ENCODE measurements at places on chromosomes 1 and 21.
A peak's percentile ranks its signal among the peaks of the same experiment; 100 is the strongest.

- peaks cover 15% of the 10 kb centered on the region for H3K36me3 ChIP-seq
- no peaks in the 10 kb centered on the region for H3K27me3 ChIP-seq
- H3K4me3 ChIP-seq, result no peak overlapping the region
Measured at GRCh38 chr1:161952607-161953172, 71.0 kb downstream of the OLFML2B start.

- no peak overlapping the region for H3K27ac ChIP-seq
- no peak for DNase-seq
- H3K36me3 ChIP-seq, result no peaks in the 10 kb centered on the region
- no peak overlapping the region for H3K4me3 ChIP-seq
Measured at GRCh38 chr1:17816511-17816910, 61.4 kb downstream of the ACTL8 start.

- H3K27me3 ChIP-seq, result no peaks in the 10 kb centered on the region
- DNase-seq, result peak; percentile 20
- no peak overlapping the region for H3K27ac ChIP-seq
- H3K36me3 ChIP-seq, result peaks cover 59% of the 10 kb centered on the region
- peaks cover 66% of the 10 kb centered on the region for H3K4me1 ChIP-seq
Measured at GRCh38 chr1:110341146-110341871, 2.1 kb downstream of the RBM15 start.

GRCh38 chr1:227445092-227445674 lies 118.2 kb upstream of the ZNF678 start:
- no peak for DNase-seq
- H3K4me1 ChIP-seq, result no peaks in the 10 kb centered on the region
- H3K4me3 ChIP-seq, result no peak overlapping the region
- H3K36me3 ChIP-seq, result no peaks in the 10 kb centered on the region
- no peak overlapping the region for H3K27ac ChIP-seq
- peaks cover 32% of the 10 kb centered on the region for H3K27me3 ChIP-seq

GRCh38 chr1:26350343-26350700 lies 3.6 kb downstream of the CRYBG2 start:
- no peaks in the 10 kb centered on the region for H3K4me1 ChIP-seq
- H3K36me3 ChIP-seq, result no peaks in the 10 kb centered on the region
- H3K27ac ChIP-seq, result no peak overlapping the region
- no peaks in the 10 kb centered on the region for H3K27me3 ChIP-seq
- DNase-seq, result no peak

DNA sequence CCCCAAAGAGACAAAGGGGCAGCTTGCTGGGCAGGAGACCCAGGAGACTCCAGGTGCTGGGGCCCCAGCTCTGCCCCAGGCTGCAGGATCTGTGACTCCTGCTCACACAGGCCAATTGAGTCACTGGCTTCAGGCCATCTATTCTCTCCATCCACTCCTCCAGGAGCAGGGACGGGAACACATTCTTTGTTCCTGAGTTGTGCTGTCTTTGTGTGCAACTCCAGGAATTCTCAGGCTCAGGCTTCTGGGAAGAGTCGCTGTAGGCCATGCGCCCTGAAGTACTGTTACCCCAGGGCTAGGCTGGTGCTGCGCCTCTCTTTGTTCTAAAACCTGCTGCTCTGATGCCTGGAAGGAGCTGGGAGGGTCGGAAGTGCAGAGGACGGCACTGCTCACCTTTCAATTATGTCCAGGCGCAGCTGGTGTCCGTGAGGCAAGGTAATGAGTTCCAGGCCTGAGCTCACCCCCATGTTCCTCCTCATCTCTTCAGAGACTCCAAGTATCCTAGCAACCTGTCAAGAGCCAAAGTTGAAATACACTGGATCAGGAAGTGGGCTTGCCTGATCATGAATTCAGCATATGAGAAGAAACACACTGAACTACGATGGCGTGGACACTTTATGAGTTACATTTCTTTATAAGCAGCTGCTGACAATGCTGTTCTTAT lies 105.9 kb downstream of the BCAR3 start:
- H3K27ac ChIP-seq, result no peak overlapping the region
- H3K4me3 ChIP-seq, result no peak overlapping the region
- no peaks in the 10 kb centered on the region for H3K4me1 ChIP-seq
- no peaks in the 10 kb centered on the region for H3K27me3 ChIP-seq
- H3K36me3 ChIP-seq, result no peaks in the 10 kb centered on the region
- DNase-seq, result no peak

DNA sequence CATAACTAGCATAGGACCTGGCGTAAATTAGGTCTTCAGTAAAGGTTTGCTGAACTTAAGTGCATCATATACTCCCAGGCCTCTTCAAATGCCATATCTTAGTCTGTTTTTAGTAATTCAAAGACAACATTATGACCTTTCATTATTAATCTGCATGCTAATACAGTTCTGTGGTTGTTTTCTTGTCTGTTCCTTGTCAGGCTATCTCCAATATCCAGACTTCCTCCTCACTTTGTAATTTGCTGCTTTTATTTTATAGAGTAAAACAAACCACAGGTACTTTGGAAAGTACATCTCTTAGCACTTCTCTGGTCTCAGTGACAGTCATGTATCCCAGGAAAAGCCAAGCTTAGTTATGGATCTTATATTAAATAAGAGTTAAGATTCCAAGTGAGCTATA lies 65.1 kb upstream of the BMP8A start:
- H3K27me3 ChIP-seq, result no peaks in the 10 kb centered on the region
- peak overlapping the region; percentile 31 for H3K27ac ChIP-seq
- peaks cover 30% of the 10 kb centered on the region for H3K36me3 ChIP-seq
- no peak overlapping the region for H3K4me3 ChIP-seq

DNA sequence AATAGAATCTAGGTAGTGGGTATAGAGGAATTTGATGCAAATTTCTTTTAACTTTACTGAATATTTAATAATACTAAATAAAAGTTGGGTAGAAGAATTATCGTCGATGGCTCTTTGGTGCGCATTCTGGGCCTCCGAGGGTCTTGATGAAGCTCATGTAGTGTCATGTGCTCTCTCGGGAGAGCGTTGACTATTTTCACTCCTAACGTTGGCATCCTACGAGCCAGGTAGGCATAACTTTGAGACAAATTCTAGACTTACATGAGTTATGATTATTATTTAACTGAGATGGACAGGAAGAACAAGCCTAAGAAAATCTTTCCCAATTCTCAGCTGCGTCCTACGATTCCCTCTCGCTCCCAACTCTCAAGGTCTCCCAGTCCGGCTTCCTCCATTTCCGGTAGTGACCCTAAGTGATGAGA lies 550 bp upstream of the PCAT6 start:
- DNase-seq, result no peak
- peaks cover 4% of the 10 kb centered on the region for H3K36me3 ChIP-seq
- no peak overlapping the region for H3K27ac ChIP-seq
- peak overlapping the region; percentile 74 for H3K4me3 ChIP-seq
- peaks cover 37% of the 10 kb centered on the region for H3K4me1 ChIP-seq
- no peaks in the 10 kb centered on the region for H3K27me3 ChIP-seq

GRCh38 chr1:226425431-226426031 lies 17.6 kb upstream of the PARP1 start:
- H3K36me3 ChIP-seq, result no peaks in the 10 kb centered on the region
- H3K4me3 ChIP-seq, result peak overlapping the region; percentile 64

- no peaks in the 10 kb centered on the region for H3K36me3 ChIP-seq
- H3K27ac ChIP-seq, result no peak overlapping the region
- H3K4me3 ChIP-seq, result no peak overlapping the region
Measured at GRCh38 chr1:54600947-54601721, 22.2 kb downstream of the FAM151A start.

GRCh38 chr1:82258887-82259286 lies 458.2 kb downstream of the ADGRL2 start:
- no peak overlapping the region for H3K4me3 ChIP-seq
- H3K4me1 ChIP-seq, result no peaks in the 10 kb centered on the region
- no peaks in the 10 kb centered on the region for H3K36me3 ChIP-seq
- no peak for DNase-seq

DNA sequence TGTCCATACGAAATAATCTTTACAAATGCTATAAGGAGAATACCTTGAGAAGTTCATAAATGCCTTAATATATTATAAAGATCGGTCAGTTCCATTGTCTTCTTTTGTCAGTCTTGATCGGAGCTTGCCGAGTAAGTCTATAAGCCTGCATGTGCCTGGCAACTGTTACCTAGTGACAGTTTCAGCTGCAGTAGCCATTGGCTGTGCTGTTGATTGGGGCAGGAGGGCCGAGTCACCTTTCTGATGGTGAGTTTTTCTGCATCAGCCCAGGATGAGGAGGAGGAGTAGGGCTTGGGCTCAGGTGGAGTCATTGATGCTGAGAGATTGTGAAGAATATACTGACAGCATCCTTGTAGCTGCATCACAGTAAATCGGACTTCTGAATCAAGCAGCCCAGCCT lies 1.9 kb upstream of the GPR52 start:
- H3K4me3 ChIP-seq, result no peak overlapping the region
- no peaks in the 10 kb centered on the region for H3K27me3 ChIP-seq
- no peak for DNase-seq
- no peaks in the 10 kb centered on the region for H3K4me1 ChIP-seq
- no peak overlapping the region for H3K27ac ChIP-seq

- H3K4me1 ChIP-seq, result peaks cover 31% of the 10 kb centered on the region
- no peak overlapping the region for H3K27ac ChIP-seq
- DNase-seq, result no peak
- peaks cover 4% of the 10 kb centered on the region for H3K36me3 ChIP-seq
- H3K4me3 ChIP-seq, result no peak overlapping the region
Measured at GRCh38 chr1:93904228-93904627, 5.0 kb downstream of the GCLM start.

- no peak overlapping the region for H3K27ac ChIP-seq
- H3K4me1 ChIP-seq, result no peaks in the 10 kb centered on the region
- no peak overlapping the region for H3K4me3 ChIP-seq
- no peaks in the 10 kb centered on the region for H3K36me3 ChIP-seq
- DNase-seq, result no peak
Measured at GRCh38 chr1:232422898-232423297, 207.0 kb downstream of the SIPA1L2 start.

- no peak overlapping the region for H3K27ac ChIP-seq
- H3K4me3 ChIP-seq, result no peak overlapping the region
- DNase-seq, result no peak
- no peaks in the 10 kb centered on the region for H3K4me1 ChIP-seq
- H3K27me3 ChIP-seq, result no peaks in the 10 kb centered on the region
Measured at GRCh38 chr1:46030074-46030870, 102.2 kb downstream of the PIK3R3 start.

DNA sequence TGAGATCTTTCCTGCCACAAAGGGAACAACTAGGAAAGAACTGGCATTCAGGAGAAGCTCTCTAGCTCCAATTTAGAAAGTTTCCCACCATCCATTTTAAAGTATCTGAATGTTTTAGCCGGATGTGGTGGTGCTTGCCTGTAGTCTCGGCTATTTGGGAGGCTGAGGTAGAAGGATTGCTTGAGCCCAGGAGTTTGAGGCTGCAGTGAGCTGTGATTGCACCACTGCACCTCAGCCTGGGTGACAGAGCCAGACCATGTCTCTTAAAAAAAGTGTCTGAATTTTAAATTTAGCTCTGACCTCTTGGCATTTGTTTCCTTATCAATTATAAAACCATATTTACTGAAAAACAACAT lies 67.2 kb downstream of the RPAP2 start:
- no peak overlapping the region for H3K27ac ChIP-seq
- peaks cover 39% of the 10 kb centered on the region for H3K4me1 ChIP-seq
- no peaks in the 10 kb centered on the region for H3K27me3 ChIP-seq
- DNase-seq, result no peak
- no peak overlapping the region for H3K4me3 ChIP-seq

GRCh38 chr1:221748981-221749380 lies 7.1 kb upstream of the DUSP10 start:
- H3K4me3 ChIP-seq, result no peak overlapping the region
- no peak overlapping the region for H3K27ac ChIP-seq
- peaks cover 2% of the 10 kb centered on the region for H3K27me3 ChIP-seq
- DNase-seq, result no peak
- H3K4me1 ChIP-seq, result peaks cover 9% of the 10 kb centered on the region

GRCh38 chr1:67646145-67647035 lies 38.6 kb upstream of the GADD45A start:
- H3K4me3 ChIP-seq, result no peak overlapping the region
- no peaks in the 10 kb centered on the region for H3K4me1 ChIP-seq
- no peaks in the 10 kb centered on the region for H3K36me3 ChIP-seq
- H3K27ac ChIP-seq, result no peak overlapping the region

- peaks cover 6% of the 10 kb centered on the region for H3K36me3 ChIP-seq
- H3K4me1 ChIP-seq, result peaks cover 19% of the 10 kb centered on the region
- peak overlapping the region; percentile 87 for H3K27ac ChIP-seq
- H3K4me3 ChIP-seq, result no peak overlapping the region
Measured at GRCh38 chr1:45246760-45247159, 40.4 kb upstream of the ZSWIM5 start.

GRCh38 chr1:42189931-42190853 lies 25.6 kb upstream of the GUCA2A start:
- DNase-seq, result no peak
- no peak overlapping the region for H3K4me3 ChIP-seq
- H3K36me3 ChIP-seq, result peaks cover 6% of the 10 kb centered on the region
- no peak overlapping the region for H3K27ac ChIP-seq
- H3K27me3 ChIP-seq, result no peaks in the 10 kb centered on the region
- H3K4me1 ChIP-seq, result peaks cover 6% of the 10 kb centered on the region

DNA sequence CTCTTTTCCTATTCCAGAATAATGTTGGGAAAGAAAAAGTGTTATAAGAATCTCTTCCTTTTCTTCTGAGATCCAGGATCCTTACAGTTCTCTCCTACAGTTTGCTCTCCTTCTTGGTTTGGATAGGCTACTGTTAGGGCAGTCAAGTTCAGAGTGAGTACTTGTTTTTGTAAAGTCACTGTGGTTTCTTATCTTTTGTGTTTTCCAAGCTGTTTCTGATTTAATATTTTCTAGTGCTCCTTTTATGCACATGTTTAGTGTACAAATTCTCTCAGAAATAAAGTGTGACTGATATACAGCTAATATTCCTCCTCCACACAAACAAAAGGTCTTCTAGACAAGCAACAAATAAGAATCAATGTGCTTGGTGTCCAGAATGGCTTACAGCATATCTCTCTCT lies 107.7 kb downstream of the BACH1 start:
- H3K27me3 ChIP-seq, result no peaks in the 10 kb centered on the region
- no peak overlapping the region for H3K4me3 ChIP-seq
- no peak overlapping the region for H3K27ac ChIP-seq
- H3K4me1 ChIP-seq, result no peaks in the 10 kb centered on the region
- peaks cover 5% of the 10 kb centered on the region for H3K36me3 ChIP-seq
- no peak for DNase-seq
